Mononuclear cell (primary cell): ENCODE measurements at places on chromosomes 6 and 20. TPM values are rescaled to one million over a fixed set of nuclear protein-coding genes. Genes with fewer than 3 reads are reported as not detected.

The PDE10A gene
- 0.10 TPM for total RNA-seq

The FAM217A gene
- total RNA-seq: not detected

The RALGAPB gene
- 40.6 TPM for total RNA-seq

The OPN5 gene
- total RNA-seq: not detected

The TCF21 gene
- total RNA-seq: not detected

The SLC44A4 gene
- total RNA-seq: 0.10 TPM

The RIPPLY2 gene
- under 0.01 TPM for total RNA-seq

The CAGE1 gene
- 0.94 TPM for total RNA-seq

The LAMA4 gene
- total RNA-seq: 0.42 TPM

The CDC40 gene
- 63.3 TPM for total RNA-seq

The ATP9A gene
- 2.3 TPM for total RNA-seq

The IL17A gene
- not detected for total RNA-seq

The LY86 gene
- 64.5 TPM for total RNA-seq

The LBP gene
- total RNA-seq: not detected

The SNAP25 gene
- not detected for total RNA-seq

The DEFB121 gene
- not detected for total RNA-seq

The RNF182 gene
- not detected for total RNA-seq

The VSX1 gene
- total RNA-seq: not detected

The CLIC1 gene
- 421 TPM for total RNA-seq

The CALHM5 gene
- total RNA-seq: 0.42 TPM

The ERVFRD-1 gene
- 0.10 TPM for total RNA-seq

The ASIP gene
- total RNA-seq: 1.3 TPM
